ENCODE measurements at places on chromosomes 2 and 18.

DNA sequence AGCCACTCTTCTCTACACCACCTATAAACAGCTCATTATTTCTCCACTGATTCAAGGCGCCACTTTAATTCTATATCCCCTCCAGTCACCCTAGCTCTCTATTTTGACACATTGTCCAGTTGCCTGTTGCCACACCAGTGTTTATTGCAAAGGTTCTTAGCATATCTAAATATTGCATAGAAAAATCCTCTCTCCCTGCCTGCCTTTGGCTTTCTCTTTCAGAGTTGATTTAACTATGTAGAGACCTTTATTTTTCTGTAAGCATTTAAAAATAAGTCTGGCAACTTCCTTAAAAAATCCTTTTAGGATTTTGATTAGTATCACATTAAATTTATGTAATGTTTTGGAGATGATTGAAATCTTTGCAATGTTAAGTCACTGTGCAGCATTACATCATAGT, 47.9 kb upstream of the B3GNT7 start:
- no peak for DNase-seq

DNA sequence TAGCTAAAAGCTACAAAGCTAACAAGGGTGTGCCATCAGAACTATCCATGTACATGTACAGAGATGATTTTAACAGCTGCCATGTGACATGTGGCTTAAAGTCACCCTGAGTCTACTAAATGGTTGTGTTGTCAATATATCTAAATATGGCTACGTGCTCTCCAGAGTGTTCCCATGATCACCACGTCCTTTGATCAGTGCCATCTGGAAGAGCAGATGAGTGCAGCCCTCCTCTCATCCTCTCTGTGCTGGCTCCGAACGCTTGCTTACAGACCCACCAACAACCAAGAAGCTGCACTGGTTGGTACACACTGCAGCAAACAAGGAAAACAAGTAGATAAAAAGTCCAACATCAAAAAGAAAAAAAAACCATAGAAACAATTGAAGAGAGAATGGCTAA, 88.6 kb upstream of the NARS1 start:
- no peak for DNase-seq

DNA sequence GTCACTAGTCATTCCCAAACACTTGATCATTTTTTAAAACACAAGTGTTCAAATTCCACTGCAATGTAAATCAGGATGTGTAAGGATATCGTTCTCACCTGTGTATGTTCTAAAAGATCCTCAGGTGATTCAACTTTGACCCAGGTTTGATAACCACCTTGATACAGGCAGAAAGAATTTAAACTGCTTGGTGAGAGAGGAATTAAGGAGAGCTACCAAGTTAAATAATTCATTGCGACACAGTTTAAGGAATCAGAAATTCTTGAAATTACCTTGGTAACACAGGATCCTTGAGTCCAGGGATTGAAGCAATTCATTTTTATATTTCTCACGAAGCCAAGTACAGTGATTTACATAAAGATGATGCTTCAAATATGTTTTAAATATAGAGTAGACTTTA, 80.7 kb upstream of the EHBP1 start:
- DNase-seq = no peak

DNA sequence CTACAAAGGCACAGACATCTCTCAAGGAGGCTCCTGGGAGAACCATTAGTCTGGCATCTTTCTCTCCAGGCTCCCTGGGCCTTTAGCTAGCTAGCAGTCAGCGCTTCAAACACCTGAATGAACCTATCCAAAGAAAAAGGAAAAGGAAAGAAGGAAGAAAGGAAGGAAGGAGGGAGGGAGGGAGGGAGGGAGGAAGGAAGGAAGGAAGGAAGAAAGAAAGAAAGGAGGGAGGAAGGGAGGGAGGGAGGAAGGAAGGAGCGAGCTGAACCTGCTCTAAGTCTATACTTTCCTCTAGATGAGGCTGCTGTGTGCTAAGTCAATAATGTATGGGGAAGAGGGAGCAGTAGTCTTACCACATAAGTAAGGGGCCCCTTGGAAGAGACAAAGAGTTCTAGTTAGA, 5.1 kb upstream of the BCL11A start:
- DNase-seq = no peak

GRCh38 chr18:2971741-2972552, 41.0 kb downstream of the LPIN2 start:
- no peak for DNase-seq

- DNase-seq = no peak
Observed at GRCh38 chr2:65355186-65355831, 77.1 kb downstream of the SPRED2 start.

DNA sequence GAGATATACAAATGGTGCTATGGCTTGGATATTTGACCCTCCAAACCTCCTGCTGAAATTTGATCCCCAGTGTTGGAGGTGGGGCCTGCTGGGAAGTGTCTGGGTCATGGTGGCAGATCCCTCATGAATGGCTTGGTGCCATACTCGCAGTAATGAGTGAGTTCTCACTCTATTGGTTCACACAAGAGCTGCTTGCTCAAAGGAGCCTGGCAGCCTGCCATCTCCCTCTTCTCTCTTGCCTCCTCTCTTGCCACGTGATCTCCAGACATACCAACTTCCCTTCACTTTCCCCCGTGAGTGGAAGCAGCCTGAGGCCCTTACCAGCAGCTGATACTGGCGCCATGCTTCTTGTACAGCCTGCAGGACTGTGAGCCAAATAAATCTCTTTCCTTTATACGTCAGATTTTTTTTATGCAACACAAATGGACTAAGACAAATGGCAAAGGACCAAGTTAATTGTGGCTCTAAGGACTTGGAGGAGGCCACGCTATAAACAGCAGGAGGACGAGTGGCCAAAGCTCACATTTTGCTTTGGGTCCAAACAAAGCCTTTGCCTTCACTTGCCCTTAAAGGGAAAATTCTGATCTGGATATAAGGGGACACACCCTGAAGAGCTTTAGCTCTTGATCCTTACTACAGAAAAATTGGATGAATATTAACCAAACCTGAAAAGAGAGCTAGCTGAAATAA, 214.7 kb downstream of the SS18 start:
- no peak for DNase-seq

- DNase-seq = no peak
Observed at GRCh38 chr2:159129269-159129668, 157.2 kb downstream of the WDSUB1 start.

GRCh38 chr2:43070030-43070429, 156.4 kb downstream of the ZFP36L2 start:
- no peak for DNase-seq

- DNase-seq = no peak
Observed at GRCh38 chr18:74708169-74708568, 110.5 kb downstream of the ZNF407 start.

Data from thoracic aorta (tissue), 2 donors.